Glutamatergic neuron (in vitro differentiated cells): ENCODE measurements at places on chromosomes 3 and 15. TPM values are rescaled to one million over a fixed set of nuclear protein-coding genes. Genes with fewer than 3 reads are reported as not detected.

The CXCR6 gene
- not detected for total RNA-seq

The CYP8B1 gene
- not detected for total RNA-seq

GRCh38 chr3:188137051-188137450, 16.9 kb upstream of the LPP start:
- no peak for DNase-seq

- DNase-seq: no peak
These were observed 85.3 kb upstream of the TNFAIP8L3 start for GRCh38 chr15:51180011-51180410.

GRCh38 chr3:112115806-112116383, 17.2 kb downstream of the GCSAM start:
- no peak for DNase-seq

GRCh38 chr3:194995334-194995733, 275.6 kb downstream of the XXYLT1 start:
- no peak for DNase-seq

DNA sequence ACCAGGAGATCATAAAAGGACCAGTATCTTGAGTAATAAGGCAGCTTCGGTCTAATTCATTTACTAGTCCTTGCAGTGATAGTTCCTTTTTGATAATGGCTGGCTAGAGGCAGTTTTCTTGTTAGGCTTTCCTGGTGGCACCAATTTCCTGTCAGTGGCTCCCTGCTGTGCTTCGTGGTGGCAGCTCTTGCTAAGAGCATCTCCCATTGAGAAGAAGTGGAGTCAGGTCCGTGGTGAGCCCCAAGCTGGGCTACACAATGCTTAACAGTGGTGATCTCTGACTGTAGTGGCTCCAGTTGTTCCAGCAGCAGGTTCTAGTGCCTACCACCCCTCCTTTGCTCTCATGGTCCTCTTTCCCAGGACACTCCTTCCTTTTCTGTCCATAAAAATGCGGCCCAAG, 111.2 kb downstream of the RAP2B start:
- DNase-seq: no peak

GRCh38 chr3:16559653-16560365, 45.4 kb downstream of the DAZL start:
- DNase-seq: no peak

GRCh38 chr15:88255484-88256278, 858 bp downstream of the NTRK3 start:
- DNase-seq: peak; percentile 76

- no peak for DNase-seq
These were observed at the start of gene ILDR1 for GRCh38 chr3:122021811-122022401. ILDR1 (minus strand) TSS chr3:122022247; CDS start chr3:122022077, 170 bp downstream.
